ENCODE measurements at places on chromosomes 6 and 20.

GRCh38 chr20:56155625-56156024 is 92.9 kb upstream of the MC3R start:
- DNase-seq = no peak

- DNase-seq = peak; percentile 5
Measured at GRCh38 chr6:67458265-67458664, 1176.8 kb upstream of the ADGRB3 start.

DNA sequence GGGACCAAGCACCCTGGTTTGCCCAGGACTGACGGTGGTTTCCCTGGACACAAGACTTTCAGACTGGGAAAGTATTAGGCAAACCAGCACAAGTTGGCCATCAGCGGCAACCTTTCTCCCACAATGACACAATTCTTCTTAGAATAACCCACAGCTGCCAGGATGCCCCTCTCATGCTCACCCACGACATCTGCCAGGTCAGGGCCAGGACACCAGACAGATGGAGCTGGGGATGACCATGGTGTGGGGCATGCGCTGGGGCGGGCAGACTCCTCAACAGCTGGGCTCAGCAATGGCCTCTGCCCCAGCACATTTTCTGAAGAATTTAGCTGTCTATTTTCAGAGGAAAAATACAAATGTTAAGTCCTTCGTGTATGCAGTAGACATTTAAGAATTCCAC is 226.4 kb downstream of the FNDC1 start:
- DNase-seq = no peak

DNA sequence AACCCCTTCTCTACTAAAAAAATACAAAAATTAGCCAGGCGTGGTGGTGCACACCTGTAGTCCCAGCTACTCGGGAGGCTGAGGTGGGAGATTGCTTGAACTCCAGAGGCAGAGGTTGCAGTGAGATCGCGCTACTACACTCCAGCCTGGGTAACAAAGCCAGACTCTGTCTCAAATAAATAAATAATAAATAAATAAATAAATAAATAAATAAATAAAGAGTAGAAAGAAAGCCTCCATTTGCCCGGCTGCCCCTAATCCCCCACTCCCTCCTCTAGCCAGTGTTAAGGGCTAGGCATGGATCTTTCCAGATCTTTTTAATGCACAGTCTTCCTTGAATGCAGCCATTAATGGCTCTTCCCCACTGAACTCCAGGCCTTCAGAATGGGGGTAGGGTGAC is 3.2 kb downstream of the PNPLA1 start:
- DNase-seq = no peak

GRCh38 chr6:71336901-71337300 is 48.3 kb downstream of the OGFRL1 start:
- no peak for DNase-seq

DNA sequence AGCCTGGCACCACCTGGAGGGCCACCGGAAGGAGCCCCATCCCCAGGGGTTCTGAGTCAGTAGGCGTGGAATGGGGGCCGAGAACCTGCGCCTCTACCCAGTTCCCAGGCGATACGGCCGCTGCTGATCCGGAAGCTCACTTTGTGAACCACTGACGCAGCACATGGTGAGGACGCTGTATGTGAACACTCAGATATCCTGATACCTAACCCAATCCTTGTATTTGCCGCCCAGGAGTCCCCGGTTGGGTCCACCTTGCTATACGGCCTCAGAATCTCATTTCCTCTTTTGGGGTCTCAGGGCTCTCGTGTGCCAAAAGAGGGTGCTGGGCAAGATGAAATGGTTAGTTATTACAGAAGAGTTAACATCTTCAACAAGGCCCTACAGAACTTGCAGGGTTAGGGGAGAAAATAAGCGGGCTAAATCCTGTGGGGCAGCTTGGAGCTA is 604 bp upstream of the RAB5IF start:
- peak; percentile 71 for DNase-seq

DNA sequence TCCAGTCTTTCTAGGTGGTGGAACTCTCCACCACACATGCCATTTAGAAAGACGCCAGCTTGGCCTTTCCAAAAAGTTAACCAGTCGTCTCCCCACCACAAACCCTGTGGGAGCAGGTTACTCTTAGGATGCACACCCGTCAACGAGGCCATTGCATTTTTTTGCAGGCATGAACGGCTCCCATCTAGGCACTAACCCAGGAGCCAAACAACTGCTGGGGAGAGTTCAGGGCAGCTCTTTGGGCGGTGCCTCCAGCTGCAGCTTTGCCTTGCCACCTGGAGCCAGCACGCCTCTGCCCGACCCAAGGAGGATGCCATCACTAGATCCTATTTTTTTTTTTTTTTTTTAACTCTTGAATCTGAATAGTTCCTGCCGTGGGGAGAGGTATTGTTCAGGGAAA is 39.9 kb downstream of the TBC1D7 start:
- DNase-seq = no peak

DNA sequence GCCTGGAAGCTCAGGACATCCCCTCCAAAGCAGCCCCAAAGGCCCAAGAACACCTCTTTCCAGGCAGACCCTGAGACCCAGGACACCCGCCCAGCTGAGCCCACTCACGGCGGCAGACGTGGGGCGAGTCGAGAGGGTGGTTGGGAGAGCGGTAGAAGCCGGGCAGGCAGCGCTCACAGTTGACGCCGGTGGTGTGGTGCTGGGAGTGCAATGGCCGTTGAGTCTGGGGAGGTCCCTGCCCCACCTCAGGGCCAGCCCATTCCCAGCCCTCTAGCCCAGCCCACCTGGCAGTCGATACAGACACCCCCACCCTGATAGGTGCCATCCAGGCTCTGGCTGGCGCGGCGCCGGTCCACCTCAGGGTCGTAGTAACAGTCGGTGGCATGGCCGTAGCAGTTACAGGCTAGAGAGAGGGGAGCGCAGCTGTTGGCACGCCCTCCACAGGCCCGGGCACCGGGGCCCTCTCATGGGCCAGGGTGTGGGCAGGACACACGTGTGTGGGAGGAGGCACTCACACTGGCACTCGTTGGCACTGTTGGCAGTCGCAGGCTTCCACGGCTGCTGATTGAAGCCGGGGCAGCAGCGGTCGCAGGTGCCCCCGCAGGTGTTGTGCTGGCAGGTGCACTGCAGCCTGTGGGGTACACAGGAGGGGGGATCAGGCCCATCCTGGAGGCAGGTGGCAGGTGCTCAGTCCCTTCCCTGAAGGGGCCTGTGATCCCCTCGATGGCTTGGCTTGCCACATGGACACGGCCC is 20.5 kb downstream of the LAMA5 start:
- no peak for DNase-seq

GRCh38 chr6:105431226-105431625 is 28.3 kb upstream of the PREP start:
- peak; percentile 63 for DNase-seq

GRCh38 chr6:152863618-152864326 is 113.2 kb downstream of the VIP start:
- DNase-seq = peak; percentile 63

- DNase-seq = no peak
Measured at GRCh38 chr6:52946306-52946705, 36.8 kb upstream of the GSTA3 start.

GRCh38 chr20:61448386-61448785 is 196.3 kb downstream of the CDH4 start:
- DNase-seq = no peak

- DNase-seq = no peak
Measured at GRCh38 chr6:44062105-44062770, 65.0 kb downstream of the MRPL14 start.

GRCh38 chr6:128676456-128676855 is 156.1 kb upstream of the PTPRK start:
- DNase-seq = no peak

DNA sequence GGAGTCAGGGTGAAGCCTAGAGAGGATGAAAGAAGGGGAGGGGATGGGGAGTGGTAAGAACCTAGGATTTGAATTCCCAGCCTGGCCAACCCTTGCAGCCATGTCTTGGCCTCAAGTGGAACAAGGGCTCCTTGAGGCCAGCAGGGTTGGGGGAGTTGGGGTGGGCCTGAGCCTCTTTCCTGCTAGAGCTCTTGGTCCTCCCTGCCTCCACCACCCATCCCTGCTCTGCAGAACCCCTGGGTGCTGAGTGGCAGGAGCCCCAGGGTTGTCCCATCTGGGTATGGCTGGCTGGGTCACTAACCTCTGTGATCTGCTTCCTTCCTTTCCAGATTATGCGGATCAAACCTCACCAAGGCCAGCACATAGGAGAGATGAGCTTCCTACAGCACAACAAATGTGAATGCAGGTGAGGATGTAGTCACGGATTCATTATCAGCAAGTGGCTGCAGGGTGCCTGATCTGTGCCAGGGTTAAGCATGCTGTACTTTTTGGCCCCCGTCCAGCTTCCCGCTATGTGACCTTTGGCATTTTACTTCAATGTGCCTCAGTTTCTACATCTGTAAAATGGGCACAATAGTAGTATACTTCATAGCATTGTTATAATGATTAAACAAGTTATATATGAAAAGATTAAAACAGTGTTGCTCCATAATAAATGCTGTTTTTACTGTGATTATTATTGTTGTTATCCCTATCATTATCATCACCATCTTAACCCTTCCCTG is 8.3 kb downstream of the VEGFA start:
- no peak for DNase-seq

DNA sequence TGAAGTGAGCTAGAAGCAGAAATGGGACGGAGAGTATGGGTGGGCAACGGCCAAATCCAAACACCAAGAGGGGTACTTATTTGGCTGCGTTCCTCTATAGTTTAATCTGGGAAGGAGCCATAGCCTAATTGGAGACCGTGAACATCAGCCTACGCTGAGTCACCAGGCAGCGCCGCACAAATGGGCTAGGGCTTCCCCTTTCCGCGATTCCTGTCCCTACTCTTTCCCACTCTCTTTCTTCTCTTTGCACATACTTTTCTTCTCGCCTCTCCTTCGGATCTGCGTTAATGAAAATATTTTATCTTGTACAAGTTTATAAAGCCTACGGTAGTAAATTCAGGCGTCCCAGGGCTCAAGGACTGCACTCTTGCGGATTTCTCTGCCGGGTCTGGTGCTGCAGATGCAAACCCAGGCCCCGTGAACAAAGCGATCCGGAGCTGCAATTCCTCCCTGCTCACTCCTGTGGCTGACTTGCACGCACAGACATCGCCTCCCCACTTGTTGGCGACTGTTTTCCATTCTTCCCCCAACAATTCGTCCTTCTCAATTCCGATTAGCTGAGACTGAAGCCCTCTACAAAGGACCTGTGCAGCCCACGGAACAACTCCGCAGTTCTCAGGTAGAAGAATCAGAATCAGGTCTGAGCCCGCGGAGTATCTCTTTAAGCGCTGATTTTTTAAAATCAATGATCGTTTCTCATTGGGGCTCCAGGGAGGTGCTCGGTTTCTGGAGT is 4.2 kb upstream of the TBX18 start:
- DNase-seq = no peak

- no peak for DNase-seq
Measured at GRCh38 chr20:35582131-35582530, 33.5 kb upstream of the SPAG4 start.

DNA sequence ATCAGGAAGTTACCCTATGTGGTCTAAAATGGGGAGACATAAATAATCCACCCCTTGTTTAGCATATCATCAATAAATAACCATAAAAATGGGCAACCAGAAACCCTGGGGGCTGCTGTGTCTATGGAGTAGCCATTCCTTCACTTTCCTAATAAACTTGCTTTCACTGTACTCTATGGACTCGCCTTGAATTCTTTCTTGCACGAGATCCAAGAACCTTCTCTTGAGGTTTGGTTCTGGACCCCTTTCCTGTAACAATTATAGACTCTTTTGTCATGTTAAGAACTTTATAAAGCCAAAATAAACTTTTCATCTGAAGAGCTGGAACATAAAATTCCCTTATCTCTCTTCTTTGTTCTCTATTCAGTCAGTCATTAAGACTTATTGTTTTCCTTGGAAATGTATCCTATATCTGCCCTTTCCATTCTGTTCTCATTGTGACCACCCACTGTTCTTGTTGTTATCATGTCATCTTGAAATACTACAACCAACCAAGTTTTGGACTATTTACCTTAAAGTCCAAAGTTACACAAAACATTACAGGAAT is 29.3 kb upstream of the ZBTB24 start:
- DNase-seq = no peak

DNA sequence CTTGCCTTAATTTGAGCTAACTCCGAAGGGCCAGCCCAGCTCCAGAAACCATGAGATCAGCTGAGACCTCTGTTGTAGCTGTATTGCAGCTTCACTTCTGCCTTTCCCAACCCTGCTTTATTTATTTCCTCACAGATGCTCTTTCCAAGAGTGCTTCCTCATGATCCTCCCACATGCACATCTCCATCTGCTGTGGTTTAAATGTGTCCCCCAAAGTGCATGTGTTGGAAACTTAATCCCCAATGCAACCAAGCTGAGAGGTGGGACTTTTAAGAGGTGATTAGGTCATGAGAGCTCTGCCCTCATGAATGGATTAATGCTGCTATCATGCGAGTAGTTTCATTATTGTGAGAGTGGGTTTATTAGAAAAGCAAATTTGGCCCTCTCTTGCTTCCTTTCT is 164.4 kb upstream of the TAB2 start:
- peak; percentile 11 for DNase-seq

DNA sequence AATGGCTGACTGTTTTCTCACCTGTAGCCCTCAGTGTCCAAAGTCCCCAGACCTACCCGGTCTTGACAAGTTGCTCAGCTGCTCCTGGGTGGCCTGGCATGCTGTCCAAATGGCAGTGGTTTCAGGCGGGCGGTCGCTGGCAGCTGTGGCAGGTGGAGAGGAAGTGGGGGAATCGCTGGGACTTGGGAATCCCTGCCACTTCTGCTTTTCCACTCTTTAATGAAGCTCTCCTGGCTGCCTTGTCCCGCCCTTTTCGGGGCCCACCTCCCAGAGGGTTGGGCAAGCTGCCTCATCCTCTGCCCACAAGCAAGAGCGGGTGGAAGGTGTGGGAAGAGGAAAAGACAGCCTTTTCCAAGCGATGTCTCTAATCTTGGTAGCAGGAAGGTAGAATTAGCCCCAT is at the start of gene OCSTAMP:
Gene OCSTAMP (minus strand): TSS at position 194 of the 400 bp plus-strand sequence. CDS start 94 bp downstream, at position 100.
- DNase-seq = peak; percentile 47

GRCh38 chr6:2578767-2579166 is 172.0 kb downstream of the MYLK4 start:
- no peak for DNase-seq

DNA sequence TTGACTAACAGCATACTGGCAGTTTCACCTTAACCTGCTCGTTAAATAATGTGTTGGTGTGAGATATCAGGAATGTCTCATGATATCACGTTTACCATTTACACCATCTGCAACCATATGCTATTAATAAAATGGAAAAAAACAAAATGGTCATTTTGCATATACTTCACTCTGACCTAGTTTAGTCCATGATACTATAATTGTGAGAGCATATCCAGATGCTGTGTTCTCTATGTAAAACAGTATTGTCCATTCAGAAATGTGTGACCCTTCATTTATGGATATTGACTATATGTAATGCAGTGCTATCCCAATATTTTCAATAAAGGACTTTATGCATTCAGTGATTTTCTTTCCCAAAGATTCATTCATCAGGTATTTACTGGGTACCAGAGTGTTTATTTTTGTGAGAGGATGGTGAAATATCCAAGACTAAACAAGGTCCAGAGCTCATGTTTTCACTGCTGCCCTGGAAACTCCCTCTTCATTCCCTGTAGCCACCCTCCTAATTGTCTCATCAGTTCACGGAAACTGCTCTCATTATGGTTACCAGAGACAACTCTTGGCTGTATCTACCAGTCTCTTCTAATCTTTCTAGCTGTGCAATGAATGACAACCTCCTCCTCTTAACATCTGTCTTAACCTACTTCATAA is 25.7 kb upstream of the HINT3 start:
- no peak for DNase-seq

- no peak for DNase-seq
Measured at GRCh38 chr20:11261533-11262000, 587.8 kb upstream of the JAG1 start.

GRCh38 chr20:61514396-61514795 is 262.3 kb downstream of the CDH4 start:
- no peak for DNase-seq
